Daoy (cell line): ENCODE measurements at places on chromosomes 5 and 9.

- no peak for DNase-seq
Observed at GRCh38 chr5:91928754-91929521, 545.8 kb upstream of the ARRDC3 start.

DNA sequence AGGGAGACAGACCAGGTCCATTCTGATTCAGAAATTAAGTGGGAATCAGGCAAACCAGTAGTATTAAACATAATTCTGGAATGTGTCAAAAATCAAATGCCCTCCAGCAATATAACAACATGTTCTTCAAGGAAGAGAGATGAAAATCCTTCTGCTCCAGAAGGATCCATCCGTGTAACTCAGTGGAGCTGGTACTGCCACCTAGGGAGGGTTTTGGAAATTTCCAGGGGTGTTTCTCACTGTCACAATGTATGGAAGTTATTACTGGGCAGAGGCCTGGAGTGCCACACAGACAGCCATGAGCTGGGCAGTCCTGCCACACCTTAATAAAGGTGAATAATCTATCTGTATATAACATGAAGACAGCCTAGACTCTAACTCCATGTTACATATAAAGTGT is 87.5 kb downstream of the TTLL11 start:
- peak; percentile 27 for DNase-seq

- no peak for DNase-seq
Observed at GRCh38 chr5:157533011-157533481, 42.5 kb downstream of the ADAM19 start.

DNA sequence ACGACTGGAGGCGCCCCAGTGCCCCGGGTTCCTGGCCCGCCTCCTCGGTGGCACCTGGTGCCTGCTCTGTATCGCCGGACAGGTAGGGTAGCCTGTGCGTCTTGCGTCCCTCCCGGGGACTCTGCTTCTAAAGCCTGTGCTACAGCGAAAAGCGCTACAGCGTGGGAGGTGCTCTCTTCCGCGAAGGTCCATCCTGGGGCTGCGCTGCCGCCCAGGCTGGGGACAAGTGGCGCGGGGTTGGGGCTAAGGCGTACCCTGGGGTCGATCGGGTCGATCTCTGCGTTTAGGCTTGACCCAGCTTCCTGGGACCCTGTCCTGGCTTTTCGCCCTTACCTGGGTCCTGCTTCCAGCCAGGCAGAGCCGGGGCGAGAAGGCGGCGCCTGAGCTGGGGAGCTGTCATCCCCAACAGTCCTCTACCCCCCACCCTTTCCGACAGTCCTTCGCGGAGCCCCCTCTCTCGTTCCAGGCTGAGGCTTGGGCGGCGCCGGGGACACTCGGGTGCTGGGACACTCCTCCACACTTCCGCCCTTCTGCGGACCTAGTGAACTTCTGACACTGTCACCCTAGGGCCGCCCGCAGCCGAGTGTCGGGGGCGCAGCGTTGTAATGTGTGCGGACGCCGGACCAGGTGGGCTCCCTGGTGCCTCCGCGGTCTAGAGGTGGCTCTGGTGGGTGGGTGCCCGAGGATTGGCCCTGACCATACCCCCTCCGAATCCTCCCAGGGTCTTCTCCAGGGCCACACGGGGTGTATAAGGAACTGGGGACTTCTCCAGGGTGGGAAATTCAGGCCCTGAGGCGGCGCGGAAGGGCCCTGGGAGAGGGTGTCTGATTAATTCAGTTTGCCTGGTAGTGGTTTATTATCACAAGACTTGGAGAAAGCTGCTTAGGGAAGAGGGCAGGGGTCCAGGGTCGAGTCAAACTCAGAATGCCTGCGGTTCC is 328.2 kb downstream of the SH3GL2 start:
- no peak for DNase-seq

- DNase-seq: no peak
Observed at GRCh38 chr5:95564450-95564849, 9.5 kb downstream of the ARSK start.

DNA sequence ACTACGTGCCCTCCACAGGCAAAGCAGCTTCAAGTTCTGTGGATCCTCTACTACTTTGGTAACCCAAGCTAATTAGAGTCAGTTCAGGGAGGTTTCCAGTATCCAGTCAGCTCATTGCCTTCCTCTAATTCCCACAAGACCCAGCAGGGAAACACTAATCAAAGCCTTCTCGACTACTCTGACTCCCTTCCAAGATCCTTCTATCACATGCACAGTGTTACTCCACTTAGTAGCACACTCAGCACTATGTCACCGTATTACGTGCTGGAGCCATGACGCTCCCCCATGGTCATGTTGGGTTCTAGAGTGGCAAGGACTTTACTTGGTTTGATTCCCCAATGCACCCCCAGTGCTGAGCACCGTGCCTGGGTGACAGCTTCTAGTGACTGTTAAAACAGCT is 53.0 kb downstream of the DCP2 start:
- DNase-seq: no peak

DNA sequence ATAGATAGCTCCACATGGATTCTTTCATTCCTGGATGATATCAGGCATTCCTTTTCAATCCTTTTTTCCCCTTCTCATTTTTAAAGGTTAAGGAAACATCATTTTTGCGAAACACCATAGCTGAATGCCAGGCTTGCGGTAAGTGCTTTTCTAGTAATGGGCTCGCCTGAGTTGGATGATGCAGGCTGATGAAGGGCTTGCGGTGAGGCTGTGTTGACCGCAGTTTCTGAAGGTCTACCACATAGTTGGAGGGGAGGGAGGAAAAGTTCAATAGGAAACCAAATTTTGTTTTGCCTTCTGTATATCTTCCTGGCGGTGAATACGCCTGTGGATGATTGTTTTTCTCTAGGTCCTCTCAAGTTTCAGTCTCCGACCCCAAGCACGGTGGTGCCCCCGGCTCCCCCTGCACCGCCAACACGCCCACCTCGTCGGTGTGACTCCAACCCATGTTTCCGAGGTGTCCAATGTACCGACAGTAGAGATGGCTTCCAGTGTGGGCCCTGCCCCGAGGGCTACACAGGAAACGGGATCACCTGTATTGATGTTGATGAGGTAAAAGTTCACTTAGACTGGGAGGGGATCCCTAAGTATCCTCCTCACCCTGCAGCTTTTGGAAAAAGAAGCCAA is 24.3 kb downstream of the THBS4 start:
- no peak for DNase-seq

DNA sequence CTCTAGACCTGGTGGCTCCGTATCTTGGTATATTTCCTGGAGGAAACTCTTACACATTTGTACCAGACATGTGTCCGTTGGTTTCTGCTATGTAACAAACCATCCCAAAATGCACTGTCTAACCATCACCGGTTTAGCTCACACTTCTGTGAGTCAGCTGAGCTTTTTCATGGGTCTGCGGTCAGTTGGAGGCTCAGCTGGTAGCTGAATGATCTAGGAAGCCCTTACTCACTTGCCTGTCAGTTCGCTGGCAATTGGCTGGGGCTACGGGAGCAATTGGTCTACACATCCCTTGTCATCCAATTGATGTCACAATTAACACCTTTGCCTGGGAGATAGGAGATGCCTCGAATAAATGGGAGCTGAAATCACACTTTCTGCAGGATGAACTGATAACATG is 11.6 kb upstream of the WHRN start:
- peak; percentile 84 for DNase-seq

GRCh38 chr5:134576386-134577021 is 51.0 kb downstream of the JADE2 start:
- no peak for DNase-seq

DNA sequence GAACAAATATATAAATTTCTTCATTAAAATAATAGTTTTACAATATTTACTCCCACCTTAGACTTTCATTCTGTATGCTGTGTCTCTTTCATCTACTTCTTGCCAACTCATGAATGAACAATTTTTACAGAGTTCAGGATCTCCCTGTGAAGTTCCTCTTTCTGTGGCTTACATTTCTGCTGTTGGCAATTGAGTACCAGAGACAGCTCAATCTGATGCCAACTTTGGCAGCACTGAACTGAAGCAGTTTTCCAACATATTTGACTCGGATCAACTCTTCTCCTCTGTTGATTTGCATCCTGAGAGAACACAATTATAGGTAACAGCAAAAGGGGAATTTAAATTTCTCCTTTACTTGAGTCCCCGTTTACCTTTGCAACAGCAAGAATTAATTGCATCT is 1262.2 kb downstream of the EFNA5 start:
- no peak for DNase-seq

GRCh38 chr9:134191455-134192209 is 27.3 kb upstream of the RNU6ATAC start:
- DNase-seq: no peak

DNA sequence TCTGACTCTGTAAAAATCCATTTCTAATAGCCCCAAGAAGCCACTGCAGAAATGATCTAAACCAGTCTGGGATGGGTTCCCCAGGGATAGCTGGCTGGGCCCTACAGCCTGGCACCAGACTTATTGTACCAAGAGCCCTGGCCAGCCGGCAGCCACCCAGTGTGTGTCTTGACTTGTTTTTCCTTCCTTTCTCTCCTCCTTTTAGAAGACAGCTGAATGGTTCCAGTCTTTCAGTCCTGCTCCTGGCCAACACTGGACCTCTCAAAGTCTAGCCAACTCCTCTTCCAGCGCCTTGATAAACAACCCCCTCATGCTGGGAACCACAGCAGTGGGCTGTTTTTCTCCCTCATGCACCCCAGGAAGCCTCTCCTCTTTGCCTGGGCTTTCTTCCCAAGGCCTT is 34.1 kb downstream of the ATOX1 start:
- DNase-seq: no peak

DNA sequence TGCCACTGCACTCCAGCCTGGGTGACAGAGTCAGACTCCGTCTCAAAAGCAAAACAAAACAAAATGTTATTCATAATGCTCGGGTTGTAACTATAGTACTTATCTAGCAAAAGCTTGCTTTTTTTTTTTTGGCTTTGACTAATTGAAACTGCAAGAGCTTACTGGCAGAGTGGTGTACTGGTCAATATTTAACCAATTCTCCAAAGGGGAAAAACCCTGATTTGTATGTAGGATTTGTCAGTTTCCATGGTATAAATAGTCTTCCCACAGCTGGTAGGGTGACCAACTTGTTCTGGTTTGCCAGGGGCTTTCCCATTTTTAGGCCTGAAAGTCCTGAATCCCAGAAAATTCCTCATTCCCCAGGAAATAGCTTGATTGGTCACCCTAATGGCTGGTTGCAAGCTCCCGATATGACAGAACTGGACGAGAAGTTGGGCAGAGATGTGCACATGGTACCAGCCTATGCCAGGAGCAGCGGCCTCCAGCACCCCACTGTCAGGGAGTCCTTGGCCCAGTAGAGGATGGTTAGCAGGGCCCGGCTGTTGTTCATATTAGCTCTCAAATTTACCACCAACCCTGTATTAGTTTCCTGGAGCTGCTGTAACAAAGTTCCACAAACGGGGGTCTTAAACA is 58.0 kb downstream of the FXN start:
- DNase-seq: no peak

- no peak for DNase-seq
Observed at GRCh38 chr9:71859939-71860338, 51.1 kb downstream of the ABHD17B start.

DNA sequence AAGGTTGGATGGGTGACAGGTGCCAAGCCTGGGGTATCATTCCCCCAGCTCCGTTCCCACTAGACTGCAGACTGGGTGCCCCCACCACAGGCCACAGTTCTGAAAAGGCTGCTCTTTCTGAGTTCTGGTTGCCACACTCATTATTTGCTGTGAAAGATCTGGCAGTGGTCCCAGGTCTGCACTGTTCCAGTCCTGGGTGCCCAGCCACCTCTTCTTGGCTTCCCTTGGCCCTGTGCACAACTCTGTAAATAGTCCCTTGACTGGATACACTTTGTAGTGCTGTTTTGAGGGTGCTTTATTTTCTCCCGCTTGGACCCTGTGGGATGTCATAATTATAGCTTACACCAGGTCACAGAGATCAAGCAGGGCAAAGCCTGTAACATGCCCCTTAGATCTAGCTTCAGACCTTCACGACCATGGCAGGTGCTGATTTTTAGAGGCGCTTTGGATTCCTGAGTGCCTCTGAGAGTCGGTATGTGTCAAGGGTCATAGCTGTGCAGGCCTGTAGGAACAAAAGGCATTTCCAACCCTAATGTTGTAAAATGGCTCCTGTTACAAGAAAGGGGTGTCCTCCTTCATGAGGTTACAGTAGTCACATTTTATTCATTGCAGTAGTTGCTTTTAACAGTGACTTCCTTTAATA is 344.9 kb downstream of the ICE1 start:
- no peak for DNase-seq

- DNase-seq: peak; percentile 51
Observed at GRCh38 chr9:81687521-81688261, 1.7 kb downstream of the TLE1 start.

GRCh38 chr5:112757468-112758208 is 20.0 kb downstream of the APC start:
- peak; percentile 34 for DNase-seq
